ENCODE measurements at places on chromosomes 1 and 21.

GRCh38 chr1:184112176-184112948, 60.8 kb downstream of the TSEN15 start:
- no peak for DNase-seq

DNA sequence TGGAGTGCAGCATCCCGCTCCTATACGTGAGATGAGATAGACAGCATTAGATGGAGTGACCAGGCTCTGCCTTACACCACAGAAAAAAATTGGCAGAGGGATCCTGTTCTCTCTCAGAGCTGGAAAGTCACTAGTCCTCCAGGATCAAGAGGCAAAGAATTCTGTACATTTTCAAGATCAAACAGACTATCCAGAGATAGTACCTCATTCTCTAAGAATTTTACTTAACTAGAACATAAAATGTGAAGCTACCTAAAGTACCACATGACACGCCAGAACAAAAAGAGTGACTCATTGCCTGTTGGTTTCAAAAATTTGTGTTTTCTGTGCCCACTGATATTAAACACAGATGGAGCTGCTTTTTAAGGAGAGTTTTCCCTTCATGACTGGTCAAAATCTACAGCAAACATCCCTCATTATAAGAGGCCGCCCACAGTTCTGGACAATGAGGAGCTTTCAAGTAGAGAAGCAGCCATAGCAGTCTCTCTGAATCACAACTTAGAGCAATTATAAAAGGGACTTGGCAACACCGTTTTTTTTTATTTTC, 32.3 kb downstream of the CD160 start:
- DNase-seq, result no peak

GRCh38 chr1:180208264-180208663, 21.8 kb upstream of the LHX4 start:
- no peak for DNase-seq

DNA sequence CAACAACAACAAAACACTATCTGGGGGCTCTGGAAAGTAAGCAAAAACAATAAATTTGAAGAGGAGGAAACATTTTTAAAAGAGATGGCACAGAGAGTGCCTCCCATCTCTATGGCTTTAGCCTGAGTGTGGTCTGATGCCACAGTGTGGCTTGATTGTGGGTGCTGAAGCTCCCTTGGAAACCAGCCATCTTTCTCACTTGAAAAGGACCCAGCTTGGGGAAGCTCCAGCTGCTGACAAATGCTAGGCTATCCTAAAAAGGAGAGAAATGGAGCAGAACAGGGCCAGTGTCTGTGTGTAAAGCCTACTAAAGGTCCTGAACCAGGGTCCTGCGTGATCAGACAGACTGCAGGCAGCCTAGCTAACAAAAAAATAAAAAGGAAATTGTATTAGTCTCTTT, 642.0 kb upstream of the PTBP2 start:
- DNase-seq, result no peak

GRCh38 chr1:223010582-223011504, 132.2 kb downstream of the TLR5 start:
- DNase-seq, result no peak

DNA sequence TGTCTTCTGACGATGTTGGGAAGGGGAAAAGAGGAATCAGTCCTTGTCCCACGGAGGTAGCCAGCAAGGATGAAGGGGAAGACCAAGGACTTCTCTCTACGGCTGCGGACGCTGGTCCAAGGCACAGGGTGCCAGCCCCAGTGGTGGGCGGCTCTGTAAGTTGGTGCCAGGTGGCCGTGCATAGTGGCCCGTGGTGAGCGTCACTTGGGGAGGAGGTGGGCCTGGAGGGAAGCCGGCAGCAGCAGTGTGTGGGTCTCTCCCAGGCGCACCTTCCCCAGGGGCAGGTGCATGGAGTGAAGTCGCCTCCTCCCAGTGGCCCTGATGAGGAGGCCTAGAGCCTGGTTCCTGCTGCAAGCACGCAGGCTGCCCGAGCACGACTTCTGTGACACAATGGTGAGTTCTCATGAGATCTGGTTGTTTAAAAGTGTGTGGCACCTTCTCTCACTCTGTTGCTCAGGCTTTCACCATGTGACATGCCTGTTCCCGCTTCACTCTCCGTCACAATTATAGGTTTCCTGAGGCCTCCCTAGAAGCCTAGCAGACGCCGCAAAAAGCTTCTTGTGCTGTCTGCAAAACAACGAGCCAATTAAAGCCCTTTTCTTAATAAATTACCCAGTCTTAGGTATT, 43.6 kb upstream of the TIAM1 start:
- DNase-seq, result no peak

GRCh38 chr1:66527686-66528085, 6.3 kb upstream of the SGIP1 start:
- DNase-seq, result no peak

DNA sequence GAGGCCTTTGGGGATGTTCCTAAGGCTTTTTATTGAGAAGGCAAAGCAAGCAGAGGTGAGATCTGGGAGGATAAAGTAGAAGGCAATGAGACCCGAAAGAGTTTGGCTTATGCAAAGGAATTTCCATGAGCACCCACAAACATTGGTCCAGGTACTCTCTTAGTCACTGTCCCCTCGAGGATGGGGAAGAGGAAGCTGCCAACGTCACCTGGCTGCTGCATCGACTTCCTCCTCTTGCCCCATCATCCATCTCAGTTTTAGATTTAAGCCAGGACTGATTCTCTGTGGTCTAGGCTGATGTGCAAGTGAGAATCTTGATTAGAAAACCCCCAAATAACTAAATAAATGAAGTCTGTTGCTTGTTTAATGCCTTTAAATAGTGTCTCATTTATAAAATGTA, 28.7 kb downstream of the RUNX1 start:
- no peak for DNase-seq

DNA sequence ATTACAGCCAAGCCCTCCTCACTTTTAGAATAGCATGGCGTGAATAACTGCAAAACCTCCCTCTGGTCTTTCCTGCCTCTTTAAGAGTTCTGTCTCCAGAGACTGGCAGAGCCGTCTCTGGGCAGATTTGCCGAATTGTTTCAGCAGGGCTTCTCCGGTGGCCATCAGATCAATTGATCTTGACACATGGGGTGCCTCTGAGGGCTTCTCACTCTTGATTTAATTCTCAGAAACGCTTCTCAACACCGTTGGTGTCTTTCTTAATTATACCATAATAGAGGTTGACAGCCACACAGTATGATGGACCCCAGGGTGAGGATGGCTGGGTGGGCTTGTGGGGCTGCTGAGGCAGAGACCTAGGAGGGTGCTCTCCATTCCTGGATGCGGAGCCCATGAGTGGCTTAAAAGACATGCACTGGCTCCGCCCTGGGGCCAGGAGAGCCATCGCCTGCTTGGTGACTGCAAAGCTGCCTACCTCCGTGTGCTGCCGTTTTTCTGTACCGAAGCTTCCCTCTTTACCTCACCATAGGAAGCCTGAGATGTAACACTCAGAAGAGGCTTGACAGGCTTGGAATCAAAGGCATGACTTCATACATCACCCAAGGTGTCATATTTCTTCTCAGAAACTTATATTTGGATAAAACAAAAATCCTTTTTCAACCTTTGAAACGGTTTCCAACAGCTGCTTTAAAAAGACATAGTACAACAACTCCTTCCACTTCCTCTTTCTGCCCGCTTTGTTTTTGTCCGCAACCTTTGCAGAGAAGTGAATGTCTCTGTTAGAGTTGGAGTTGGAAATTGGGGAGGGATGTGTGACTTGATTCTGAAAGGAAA, 82.9 kb downstream of the GALNT2 start:
- DNase-seq, result peak; percentile 52
